Trophoblast cell (in vitro differentiated cells and primary cell): ENCODE measurements at places on chromosomes 6 and 20.

DNA sequence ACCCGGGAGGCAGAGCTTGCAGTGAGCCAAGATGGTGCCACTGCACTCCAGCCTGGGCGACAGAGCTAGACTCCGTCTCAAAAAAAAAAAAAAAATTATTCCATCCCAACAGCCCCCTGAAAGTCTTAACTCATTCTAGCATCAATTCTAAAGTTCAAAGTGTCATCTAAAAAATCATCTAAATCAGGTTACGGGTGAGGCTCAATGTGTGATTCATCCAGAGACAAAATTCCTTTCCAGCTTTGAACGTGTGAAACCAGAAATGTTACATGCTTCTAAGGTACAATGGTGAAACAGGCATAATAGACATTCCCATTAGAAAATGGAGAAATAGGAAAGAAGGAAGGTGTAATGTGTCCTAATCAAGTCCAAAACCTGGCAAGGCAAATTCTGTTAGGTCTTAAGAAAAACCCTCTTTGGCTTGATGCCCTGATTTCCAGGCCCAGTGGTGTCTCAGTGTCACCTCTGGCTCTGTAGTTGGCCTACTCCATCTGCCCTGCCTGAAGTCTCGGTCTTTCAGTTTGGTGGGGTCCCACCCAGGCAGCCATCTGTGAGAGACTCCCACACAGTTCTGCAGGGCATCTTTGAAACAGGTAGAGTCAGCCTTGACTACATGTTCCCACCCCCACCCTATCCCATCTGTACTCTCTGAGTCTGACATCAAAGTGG, 43.5 kb downstream of the HFE start:
- H3K27me3 ChIP-seq = no peaks in the 10 kb centered on the region
- H3K4me3 ChIP-seq = no peak overlapping the region
- peak; percentile 51 for DNase-seq
- H3K4me1 ChIP-seq = peaks cover 5% of the 10 kb centered on the region

GRCh38 chr6:26440977-26441358, 664 bp downstream of the BTN3A3 start:
- H3K27me3 ChIP-seq = no peaks in the 10 kb centered on the region
- H3K27ac ChIP-seq = no peak overlapping the region
- DNase-seq = no peak
- H3K4me3 ChIP-seq = no peak overlapping the region

DNA sequence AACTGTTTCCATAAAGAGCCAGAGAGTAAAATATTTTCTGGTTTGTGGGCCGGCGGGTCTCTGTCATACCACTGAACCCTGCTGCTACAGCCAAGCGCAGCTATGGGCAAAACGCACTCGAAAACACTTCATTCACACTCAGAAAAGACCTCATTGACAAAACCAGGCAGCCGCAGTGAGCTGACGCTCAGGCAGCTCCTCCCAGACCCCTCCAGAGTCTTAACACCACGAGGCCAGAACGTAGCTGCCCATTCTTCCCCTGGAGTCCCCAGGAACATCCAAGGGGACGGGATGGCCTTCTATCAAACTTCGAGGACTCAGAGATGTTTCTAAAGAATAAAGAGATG, 35.6 kb upstream of the ZBP1 start:
- no peak overlapping the region for H3K27ac ChIP-seq
- peaks cover 70% of the 10 kb centered on the region for H3K36me3 ChIP-seq
- no peaks in the 10 kb centered on the region for H3K27me3 ChIP-seq
- no peak for DNase-seq

DNA sequence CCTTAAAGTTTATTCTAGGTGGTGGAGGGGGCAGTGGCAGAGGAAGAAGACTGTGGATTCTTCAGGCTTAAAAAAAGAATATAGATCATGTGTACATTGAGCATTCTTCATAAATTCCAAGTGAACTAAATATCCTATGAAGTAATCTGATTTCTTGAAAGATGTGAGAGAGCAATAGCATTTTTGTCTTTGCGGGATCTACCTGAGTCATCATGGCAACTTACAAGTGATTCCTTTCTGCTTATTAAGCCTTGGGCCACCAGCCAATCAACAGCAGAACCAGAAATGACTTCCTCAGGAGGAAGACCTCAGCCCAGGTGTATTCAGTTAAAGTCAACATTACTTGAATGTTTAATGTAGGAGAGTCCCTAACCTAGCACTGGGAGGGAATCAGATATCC, 756.9 kb downstream of the TFAP2A start:
- no peaks in the 10 kb centered on the region for H3K4me1 ChIP-seq
- no peaks in the 10 kb centered on the region for H3K27me3 ChIP-seq
- no peaks in the 10 kb centered on the region for H3K36me3 ChIP-seq
- H3K4me3 ChIP-seq = no peak overlapping the region
- no peak overlapping the region for H3K27ac ChIP-seq
- peak; percentile 71 for DNase-seq

DNA sequence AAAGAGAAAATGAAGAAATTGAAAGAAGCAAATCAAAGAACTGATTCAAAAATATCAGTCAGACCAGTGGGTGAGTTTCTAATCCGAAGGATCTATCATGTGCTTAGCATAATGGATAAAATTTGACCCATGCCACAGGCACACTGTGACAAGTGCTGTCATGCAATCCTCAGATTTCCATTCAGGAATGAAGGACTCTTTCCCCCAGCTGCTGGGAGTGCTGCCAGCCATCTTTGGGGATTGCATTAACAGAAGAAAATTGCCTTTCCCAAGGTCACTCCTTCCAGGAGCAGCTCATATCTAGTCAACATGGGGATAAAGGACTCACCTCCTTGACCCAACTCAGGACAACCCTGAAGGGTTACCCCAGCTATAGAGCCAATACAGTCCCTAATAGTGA, 316.7 kb upstream of the TBX18 start:
- no peaks in the 10 kb centered on the region for H3K4me1 ChIP-seq
- H3K4me3 ChIP-seq = no peak overlapping the region
- no peaks in the 10 kb centered on the region for H3K27me3 ChIP-seq
- no peak overlapping the region for H3K27ac ChIP-seq
- no peak for DNase-seq
- no peaks in the 10 kb centered on the region for H3K36me3 ChIP-seq

GRCh38 chr20:39813190-39813829, 851.2 kb downstream of the DHX35 start:
- no peaks in the 10 kb centered on the region for H3K27me3 ChIP-seq
- H3K4me3 ChIP-seq = no peak overlapping the region
- H3K27ac ChIP-seq = no peak overlapping the region
- no peak for DNase-seq

DNA sequence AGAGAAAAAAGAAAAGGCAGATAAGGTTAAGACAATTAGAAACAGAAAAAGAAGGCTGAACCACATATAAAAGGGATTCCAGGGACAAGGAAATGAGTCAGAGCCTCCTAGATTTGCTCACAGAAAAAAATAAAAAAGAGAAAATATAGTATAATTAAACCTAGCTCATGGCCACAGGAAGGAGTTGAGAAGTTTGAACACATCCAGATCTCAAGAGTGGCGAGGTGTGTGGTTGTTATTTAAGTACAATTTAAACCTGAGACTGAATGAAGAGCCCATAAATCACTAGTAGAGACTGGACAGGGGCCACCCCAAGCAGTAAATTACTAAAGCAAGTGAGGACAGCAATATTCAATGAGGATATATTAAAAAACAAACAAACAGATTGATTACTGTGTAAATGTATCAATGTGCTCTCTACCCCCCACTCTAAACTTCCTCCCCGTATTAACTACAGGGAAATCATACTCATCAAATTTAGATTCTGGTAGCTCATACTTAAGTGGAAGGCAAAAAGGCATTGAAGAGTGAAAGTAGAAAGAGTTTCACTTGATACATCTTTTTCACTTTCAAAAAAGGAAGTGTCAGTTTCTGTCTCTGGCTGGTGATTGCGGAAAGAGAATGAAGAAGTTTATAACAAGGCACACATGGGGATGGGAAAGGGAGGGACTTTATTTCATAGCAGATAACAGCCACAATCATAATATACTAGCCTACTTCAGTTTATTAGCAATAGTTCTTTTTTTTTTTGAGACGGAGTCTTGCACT, 49.3 kb upstream of the SCAF8 start:
- no peaks in the 10 kb centered on the region for H3K27me3 ChIP-seq
- H3K36me3 ChIP-seq = no peaks in the 10 kb centered on the region
- H3K27ac ChIP-seq = no peak overlapping the region
- H3K4me1 ChIP-seq = no peaks in the 10 kb centered on the region
- H3K4me3 ChIP-seq = no peak overlapping the region
- no peak for DNase-seq
